ENCODE measurements at places on chromosomes 6 and 20. TPM values are rescaled to one million over a fixed set of nuclear protein-coding genes. Genes with fewer than 3 reads are reported as not detected.

The SRF gene
- total RNA-seq = 26.3 TPM

The VWA7 gene
- 8.2 TPM for total RNA-seq

The MEA1 gene
- total RNA-seq = 47.4 TPM

The SLC17A2 gene
- not detected for total RNA-seq

The SOBP gene
- 2.5 TPM for total RNA-seq

The AGER gene
- total RNA-seq = 5.3 TPM

DNA sequence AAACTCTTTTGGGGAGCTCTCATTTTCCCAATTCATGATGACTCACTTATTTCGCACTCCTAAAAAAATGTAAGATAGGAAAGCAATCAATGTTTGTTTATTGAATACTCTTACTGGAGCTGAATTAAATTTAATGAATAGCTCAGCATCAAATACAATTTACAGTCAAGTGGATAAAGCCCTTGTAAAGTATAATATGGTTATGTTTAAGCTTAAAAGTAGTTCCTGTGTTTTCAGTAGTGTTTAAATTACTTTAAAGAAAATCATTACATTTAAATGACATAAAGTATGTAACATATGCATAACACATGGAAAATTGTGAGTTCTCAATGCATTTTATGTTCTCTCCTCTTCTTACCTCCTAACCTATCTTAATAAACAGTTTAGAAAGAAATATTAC is at the start of gene OR2B3:
OR2B3 (minus strand) TSS at position 101 of the 400 bp plus-strand sequence; CDS start at position 36, 65 bp downstream.
- no peak for DNase-seq

- DNase-seq = no peak
These were observed 38.8 kb downstream of the WASF1 start for GRCh38 chr6:110140650-110141049.

DNA sequence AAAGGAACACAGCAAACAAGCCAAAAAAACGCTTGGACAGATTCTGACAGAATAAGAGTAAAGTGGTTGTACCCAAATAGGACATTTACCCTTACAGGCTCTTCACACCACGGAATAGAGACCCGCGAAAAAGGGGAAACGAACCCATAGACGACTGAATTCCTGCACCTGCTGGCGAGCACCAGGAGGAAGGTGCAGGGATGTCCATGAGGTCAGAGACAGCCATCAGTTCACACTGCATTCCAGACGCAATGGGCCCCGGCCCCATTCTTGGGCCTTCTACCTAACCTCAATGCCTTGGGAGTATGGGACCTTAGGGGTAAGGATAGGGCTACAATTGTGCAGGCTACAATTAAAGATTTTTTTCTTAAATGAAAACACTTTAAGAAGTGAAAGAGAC is 5.2 kb upstream of the DIDO1 start:
- no peak for DNase-seq

- no peak for DNase-seq
These were observed 217.0 kb downstream of the HAO1 start for GRCh38 chr20:7723284-7723683.

DNA sequence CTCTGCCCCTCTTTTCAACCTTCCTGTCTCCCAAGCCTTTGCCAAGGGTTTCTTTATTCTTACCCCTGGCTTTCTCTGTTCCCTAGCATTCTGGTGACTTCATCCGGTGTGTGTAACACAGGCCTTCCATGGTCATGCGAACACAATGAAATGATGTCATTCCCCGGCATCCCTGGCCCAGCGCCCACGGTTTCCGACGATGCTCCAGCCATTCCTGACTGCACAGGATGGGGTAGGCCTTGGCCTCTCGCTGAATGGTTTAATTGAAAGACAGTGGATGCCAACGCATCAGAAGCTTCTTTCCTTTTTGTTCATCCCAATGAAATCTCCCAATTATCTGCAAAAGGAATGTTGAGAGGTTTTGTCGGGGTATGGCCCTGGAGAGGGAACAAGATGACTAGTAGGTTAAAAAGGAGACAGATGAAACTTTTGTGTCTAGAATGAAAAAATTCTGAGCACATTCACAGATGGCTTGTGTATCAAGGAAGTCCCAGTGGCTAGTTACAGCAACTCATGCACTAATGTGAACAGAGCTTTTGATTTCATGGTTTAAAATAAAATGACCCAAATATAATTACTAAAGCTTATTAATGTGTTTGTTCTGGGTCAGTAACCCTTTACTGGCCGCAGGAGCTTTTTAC is 655.0 kb downstream of the QKI start:
- DNase-seq = no peak

DNA sequence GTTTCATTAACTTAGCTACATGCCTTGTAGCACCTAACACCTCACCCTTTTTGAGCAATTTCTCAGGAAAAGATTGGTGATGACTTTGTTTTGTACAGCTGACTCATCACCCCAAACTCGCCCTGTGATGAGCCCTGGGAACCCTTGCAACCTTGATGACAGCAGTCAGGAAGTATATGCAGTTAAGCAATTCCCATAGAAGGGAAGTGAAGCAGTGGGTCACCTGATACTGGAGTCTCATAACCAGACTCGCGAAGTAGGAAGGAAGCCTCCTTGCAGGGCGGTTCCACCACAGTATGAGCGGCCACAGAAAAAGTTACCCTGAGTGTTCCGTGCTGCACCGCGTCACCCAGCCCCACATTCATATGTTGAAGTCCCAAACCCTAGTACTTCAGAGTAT is 82.0 kb upstream of the EDN1 start:
- DNase-seq = peak; percentile 12

- no peak for DNase-seq
These were observed 345.9 kb downstream of the TAF4 start for GRCh38 chr20:61719691-61720347.

- no peak for DNase-seq
These were observed 2.6 kb downstream of the SYS1 start for GRCh38 chr20:45365444-45365970.

DNA sequence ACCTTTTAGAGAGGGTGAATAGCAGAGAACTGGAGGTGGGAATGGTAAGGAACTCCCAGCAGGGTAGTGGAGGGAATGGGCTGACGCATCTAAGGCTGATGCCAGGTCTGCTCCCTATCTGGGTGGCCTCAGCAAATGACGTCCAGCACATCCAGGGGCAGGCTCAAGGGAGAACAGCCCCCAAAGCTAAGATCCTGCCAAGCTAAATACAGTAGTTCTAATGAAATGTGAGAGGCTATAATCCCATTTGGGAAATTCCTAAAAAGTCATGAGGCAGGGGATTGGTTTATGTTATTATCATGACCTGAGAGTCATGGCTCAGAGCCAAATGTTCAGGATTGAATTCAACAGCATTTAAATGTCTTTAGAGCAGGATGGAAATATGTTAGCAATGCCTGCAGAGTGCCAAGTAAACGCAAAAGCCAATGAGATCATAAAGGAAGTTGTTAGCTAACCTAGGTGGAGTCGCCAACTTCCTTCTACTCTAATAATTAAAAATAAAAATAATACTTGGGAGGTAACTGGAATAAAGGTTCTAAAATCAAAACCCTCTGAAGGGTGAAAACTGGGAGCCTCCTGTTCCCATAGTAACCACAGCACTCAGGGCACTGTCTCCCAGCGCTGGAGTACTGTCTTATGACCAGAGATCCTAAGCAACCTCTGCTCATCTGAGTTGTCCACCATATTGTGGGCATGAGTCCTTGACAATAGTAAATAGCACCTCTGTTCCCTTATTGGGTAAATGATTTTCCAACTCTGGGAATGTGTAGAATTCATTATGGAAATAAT is 34.8 kb downstream of the IYD start:
- no peak for DNase-seq

DNA sequence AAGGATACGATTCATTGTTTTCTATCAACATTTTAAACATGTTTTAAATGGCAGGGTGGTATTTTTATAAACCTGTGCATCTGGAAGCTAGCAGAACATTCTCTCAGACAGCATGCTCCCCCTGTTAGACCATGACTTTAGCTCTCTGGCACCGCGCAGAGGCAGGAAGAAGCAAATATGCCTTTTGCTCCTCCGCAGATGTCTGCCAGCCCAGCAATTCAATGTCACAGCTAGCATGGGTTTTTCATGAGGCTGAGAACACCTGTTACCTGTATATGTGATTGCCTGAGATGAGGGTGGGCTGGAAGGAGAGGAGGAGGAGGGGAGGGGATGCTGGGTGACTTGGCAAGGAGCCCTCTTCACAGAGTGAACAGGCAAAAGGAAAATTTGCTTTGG is 6.7 kb downstream of the MTCH1 start:
- no peak for DNase-seq

DNA sequence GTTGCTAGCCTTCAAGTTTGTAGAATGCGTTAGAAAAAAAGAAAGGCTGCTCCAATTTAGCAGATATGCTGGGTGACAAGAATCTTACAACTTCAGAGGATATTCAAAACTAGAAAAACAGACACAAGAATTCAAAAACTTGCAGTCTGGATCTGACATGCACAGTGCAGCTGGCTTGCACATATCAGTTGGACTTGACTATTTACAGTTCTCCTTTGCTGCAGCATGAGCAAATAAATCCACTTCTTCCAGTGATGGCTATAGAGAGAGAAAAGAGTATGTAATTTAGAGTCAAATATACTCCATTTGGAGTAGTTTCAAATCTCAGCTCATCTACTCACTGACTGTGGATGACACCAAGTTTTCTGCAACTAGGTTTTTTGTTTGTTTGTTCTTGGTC is 247.0 kb downstream of the RIMS1 start:
- no peak for DNase-seq

DNA sequence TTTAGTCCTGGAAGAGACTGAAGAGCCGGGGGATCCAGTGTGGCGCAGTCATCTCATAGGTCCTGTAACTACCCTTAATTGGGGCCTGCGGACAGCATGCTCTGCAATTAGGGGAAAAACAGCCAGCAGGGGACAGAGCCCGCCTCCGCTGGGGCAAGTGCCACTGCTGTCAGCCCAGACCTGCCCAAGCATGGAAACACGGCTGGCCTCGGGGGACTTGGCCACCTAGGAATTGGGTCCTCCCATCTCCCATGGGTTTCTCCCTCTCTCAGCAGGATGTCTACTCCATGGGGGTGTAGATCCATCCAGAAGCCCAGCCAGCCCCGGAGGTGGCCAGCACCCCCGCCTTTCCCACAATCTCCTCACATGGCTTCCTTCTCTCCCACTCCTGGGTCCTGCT is 3.6 kb downstream of the GHRH start:
- no peak for DNase-seq

All from mucosa of descending colon (tissue), 3 donors.